ENCODE measurements at places on chromosomes 16 and 17.
A peak's percentile ranks its signal among the peaks of the same experiment; 100 is the strongest.

DNA sequence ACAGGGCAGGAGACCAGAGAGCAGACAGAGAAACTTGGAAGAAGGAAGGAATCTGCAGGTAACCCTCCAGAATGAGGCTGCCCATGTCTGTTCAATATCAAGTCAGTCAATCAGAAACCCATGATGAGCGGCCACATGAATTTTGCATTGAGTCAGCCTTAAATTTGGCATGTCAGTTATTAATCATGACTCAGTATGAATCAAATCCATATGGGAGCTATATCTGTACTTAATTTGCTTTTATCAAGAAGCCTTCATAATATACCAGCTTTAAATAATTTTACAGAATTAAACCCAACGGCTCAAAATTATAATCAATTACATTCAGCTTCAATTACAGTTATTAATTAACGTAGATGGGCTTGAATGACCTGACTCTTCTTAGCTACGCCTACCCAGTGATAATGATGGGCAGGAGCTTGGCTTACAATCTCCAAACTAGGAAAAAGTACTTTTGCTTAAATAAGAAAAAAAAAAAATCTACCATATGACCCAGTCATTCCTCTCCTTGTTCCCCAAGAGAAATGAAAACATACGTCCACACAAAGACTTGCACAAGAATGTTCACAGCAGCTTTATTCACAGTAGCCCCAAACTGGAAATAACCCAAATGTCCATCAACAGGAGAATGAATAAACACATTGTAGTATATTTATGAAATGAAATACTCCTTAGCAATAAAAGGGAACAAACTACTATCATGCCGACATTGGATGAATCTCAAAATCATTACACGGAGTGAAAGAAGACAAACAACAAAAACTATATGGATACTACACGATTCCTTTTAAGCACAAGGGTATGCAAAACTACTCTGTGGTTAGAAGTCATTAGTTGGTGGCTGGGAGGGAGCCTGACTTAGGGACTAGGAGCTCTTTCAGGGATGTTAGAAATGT, 48.6 kb downstream of the SLC39A11 start:
- DNase-seq: no peak

DNA sequence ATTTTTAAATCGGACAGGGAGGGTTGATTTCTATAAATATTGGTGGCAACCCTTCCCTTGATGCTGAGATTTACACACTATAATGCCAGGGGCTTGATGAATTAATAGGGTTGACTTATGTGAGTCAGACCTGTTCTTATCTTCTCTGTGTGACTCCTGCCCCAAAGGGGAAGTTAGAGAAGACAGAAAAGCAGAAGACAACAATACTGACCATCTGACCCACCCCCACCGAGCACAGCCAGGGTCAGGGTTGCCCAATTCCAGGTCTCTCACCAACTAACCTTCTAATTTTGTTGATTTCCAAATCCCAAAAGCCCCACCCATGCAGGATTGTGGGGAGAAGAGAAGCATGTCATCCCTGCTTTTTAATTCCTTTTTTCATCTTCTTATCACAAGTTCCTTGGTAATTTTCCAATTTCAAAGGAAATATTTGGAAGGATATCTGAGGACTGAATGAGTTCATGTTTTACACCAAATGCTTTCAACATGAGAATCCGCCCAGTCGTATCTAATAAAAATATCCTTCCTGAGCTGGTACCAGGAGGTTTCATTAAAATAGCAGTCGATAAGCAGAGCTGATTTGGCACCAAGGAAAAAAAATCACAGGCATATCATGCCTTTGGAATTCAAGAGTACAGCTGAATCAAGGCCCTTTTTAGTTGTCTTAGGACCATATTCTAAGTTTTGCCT, 603.4 kb upstream of the CDH11 start:
- DNase-seq: peak; percentile 18

- DNase-seq: no peak
Measured at GRCh38 chr17:50822550-50822949, 12.8 kb upstream of the WFIKKN2 start.

GRCh38 chr17:33015716-33016346, 24.2 kb downstream of the SPACA3 start:
- DNase-seq: no peak

DNA sequence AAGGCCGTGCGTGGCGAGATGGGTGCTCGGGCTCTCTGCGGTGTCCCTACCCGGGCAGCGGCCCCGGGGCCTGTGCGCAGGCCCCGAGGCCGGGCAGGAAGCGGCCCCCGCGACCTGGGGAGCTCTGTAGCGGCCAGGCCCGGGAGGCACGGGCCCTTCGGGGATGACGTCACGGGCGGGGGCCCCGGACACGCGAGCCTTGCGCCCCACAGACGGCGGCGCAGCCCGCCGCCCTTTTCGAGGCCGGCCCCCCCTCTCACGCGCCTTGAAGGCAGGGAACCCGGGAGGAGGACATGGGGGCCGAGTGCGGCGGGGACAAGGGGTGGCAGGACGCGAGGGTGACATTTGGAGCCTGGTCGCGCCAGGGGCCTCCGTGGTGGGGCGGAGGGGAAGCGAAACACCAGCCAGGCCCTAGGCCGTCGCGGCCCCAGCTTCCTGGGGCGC, 1.1 kb downstream of the RAI1 start:
- peak; percentile 8 for DNase-seq

- no peak for DNase-seq
Measured at GRCh38 chr16:25950586-25951281, 259.0 kb downstream of the HS3ST4 start.

GRCh38 chr17:64084086-64084939, 45.6 kb downstream of the ERN1 start:
- peak; percentile 81 for DNase-seq

DNA sequence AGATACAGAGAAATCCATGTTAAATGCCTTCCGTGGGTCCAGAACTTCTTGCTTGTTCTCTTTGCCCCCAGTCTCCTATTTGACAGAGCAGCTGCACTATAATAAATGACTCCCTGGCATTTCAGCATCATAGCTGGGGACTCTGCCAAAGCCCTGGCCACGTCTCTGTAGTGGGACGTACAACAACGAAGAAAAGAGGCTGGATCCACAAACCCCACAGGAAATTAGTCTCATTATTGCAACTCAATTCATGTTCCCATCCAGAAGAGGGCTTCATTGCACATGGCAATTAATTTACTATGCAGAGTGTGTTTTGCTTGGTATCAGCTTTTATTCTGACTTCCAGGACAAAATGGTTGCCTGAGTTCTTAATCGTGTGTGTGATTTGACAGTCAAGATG, 121.3 kb downstream of the CDH13 start:
- DNase-seq: no peak

DNA sequence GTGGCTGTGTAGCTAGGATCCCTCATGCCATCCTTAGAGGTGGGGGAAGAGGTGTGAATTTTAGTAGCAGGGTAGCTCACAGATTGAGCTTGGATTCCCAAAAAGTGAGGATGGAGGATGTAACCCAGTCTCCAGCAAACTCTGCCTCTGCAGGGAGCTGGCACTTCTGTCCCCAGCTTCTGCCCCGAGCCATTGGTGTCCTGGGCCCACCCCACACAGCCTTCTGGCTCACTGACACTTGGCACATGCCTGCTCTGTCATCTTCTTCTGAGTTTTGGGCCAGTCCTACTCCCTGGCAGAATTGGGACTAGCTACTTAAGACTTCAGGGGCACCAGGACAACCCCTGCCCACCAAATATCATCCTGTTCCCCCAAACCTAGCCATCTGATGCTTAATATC, 2.3 kb downstream of the CACNG5 start:
- DNase-seq: no peak

GRCh38 chr16:85365120-85365519, 248.0 kb upstream of the GSE1 start:
- DNase-seq: no peak

- DNase-seq: no peak
Measured at GRCh38 chr17:45743626-45744326, 40.3 kb upstream of the CRHR1 start.

DNA sequence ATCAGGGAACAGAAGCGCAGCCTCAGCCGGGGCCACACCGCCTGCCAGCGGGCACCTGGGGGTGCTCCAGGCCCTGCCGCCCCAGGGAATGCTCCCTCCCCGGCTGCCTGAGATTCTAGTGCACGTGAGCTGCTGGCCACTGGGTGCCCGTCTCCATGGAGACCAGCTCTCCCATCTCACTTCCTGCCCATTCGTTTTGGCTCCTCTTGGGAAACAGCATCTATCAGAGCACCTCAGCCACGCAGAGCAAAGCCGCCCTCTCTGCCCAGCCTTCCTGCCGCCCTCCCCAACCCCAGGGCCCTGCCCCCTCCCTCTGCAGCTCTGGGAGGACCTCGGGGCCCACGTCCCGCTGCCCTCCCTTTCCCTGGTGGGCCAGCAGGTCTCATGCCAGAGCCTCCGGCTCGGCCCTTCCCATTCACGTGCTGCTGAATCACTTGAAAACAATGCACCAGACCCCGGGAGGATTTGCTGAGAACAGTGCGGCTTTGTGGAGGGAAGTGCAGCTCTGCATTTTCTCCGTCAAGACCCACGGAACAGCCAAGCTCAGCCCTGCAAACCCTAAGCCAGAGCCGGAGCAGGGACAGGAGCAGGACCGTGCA, 19.4 kb downstream of the CEP295NL start:
- peak; percentile 71 for DNase-seq

GRCh38 chr16:74035816-74036215, 260.8 kb upstream of the PSMD7 start:
- DNase-seq: no peak

DNA sequence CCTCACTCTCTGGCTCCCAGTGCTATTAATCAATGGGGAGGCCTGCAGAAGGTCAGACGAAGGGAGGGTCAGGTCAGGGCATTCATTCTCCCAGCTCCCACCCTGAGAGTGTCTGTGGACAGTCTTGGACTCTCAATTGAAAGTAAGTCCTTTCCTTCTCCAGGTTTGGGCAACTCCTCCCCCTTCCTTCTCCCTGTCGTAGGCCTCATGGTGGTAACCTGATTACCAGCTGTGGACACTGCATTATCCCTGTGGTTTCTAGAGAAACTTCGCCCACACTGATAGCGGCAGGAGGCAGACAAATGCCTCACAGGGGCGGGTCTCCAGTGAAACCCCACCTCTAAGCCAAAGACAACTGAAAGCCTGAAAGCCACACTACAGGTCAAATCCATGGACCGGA, 57.7 kb upstream of the SLC25A19 start:
- no peak for DNase-seq

GRCh38 chr17:46974086-46974485, 5.0 kb downstream of the RPRML start:
- no peak for DNase-seq

DNA sequence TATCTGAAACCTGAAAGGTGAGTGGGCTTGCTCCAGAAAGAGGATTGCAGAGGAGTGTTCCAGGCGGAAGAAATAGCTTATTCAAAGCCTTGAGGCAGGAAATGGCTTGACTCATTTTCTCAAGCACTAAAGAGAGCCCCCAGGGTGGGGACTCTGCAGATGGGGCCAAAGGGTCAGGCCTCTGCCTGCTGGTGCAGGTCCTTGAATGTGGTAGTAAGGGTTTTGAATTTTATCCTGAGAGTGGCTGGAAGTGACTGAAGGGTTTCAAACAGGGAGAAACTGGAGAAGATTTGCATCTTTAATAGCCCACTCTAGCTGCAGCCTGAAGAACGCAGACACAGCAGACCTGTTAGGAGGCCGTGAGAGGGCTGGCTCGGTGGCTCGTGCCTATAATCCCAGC, 144.4 kb downstream of the CCT6B start:
- DNase-seq: no peak

- no peak for DNase-seq
Measured at GRCh38 chr17:38464251-38464722, 36.0 kb downstream of the ARHGAP23 start.

- DNase-seq: no peak
Measured at GRCh38 chr16:23999663-24000062, 163.9 kb downstream of the PRKCB start.

- DNase-seq: peak; percentile 83
Measured at GRCh38 chr17:74431568-74432423, at the start of gene GPRC5C. Gene GPRC5C, plus strand, starts transcription at chr17:74432088. Its CDS starts 7,689 bp downstream, at chr17:74439777.

- no peak for DNase-seq
Measured at GRCh38 chr17:60599220-60599619, 773 bp upstream of the PPM1D start.

DNA sequence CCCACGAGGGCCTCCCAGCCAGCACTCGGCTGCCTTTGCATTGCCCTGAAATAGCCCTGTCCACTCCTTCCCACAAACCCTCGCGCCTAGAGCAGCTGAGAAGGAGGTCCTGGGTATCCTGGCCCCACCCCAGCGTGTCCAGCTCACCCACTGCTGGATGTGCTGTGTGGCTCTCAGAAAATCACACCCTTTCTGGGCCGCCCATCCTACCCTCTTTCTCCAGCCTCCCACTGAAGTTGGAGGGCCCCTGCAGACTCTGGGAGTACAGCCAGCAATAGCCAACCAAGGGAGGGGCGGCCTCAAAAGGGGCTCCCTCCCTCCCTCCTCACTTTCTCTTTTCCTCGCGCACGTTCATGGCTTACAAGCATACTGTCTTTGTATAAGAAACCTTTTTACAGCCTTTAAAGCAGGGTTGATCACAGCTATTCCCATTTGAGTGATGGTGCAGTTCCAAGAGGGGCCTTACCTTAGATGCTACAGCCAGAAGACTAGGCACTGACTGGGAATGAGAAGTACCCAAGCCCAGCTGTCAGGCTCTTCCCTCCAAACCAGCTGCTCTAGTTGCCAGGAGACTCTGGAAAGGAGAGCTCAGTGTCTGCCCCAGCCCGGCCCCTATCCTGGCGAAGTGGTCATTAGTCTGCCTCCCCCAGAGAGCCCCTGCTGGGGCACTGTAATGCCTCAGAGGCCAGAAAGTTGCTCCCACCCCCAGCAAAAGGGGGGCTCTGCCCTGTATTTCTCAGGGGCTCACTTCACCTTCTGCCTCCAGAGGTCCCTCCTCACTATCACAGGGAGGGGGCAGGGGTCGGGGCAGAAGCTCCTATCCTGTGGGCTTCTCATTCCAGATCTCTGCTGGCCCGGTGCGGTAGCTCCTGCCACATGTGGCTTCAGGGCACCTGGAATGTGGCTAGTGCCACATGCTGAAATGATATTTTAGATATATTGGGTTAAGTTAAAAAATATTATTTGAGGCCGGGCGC, 38.1 kb downstream of the DCAKD start:
- no peak for DNase-seq

- DNase-seq: no peak
Measured at GRCh38 chr16:12062343-12063003, 85.9 kb downstream of the SNX29 start.

DNA sequence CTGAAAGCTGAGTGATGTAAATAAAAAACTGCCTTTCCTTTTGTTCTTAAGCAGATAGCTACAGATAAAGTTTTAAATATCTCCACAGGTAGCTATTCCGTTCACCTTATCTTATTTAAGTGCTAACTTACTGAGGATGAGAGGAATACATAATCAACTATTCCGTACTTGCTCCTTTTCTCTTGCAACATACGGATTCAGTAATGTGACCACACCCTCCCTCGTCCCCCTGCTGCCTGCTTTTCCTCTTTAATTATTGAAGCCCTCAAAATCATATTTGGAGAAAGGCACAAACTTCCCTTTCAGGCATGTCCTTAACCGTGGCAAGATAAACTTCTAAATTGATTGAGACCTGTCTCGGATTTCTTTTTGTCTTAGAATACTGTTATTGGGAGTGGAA, 101.4 kb downstream of the MAP2K4 start:
- DNase-seq: no peak

DNA sequence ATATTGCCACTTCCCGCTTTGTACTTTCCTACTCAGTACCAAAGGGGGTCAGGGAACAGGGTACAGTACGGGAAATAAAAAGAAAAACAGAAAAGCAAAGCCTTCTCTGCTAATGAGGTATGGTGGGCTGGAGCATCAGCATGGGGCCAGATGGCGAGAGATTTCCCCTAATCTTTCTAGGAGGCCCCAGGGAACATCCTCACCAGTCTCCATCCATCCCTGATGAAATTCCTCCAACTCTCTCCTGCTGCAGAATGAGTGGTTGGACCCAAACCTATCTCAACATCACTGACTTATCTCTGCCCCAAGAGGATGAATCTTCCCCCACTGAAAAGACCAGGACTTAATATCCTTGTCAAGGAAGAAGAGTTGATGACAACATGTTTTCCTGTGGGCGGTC, 185.6 kb downstream of the C16orf78 start:
- DNase-seq: no peak
